ENCODE measurements at places on chromosomes 1 and 21.

DNA sequence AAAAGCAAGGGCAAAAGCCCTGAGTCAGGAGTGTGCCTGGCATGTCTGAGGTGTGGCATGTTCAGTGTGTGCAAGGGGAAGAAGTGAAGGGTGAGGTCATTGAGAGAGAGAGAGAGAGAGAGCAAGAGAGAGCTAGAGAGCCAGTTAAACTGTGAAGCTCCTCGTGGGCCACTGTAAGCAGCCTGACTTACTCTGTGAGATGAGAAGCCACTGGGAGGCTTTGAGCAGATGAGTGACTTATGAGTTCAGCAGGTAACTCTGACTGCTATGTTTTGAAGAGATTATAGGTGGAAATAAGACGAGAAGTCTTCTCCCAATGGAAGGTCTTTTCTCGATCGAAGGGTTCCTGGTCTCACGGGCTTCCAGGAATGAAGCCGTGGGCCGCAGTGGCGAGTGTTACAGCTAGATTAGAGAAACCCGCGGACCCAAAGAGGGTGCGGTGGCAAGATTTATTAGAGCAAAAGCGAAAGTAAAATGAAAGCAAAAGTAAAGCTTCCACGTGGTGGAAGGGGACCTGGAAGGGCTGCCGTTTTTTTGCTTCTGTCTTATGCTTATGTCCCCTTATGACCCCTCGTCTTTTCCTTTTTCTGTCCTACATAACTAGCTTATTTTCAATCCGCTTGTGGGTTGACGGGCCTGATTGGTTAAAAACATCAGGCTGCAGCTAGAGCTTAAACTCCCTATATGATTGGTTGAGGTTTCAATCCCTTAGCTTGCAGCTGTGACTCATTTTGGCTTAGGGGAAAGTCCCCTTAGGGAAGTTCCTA, 323.1 kb upstream of the FAM78B start:
- DNase-seq: peak; percentile 6

GRCh38 chr1:64691626-64692025, 53.2 kb upstream of the RAVER2 start:
- no peak for DNase-seq

DNA sequence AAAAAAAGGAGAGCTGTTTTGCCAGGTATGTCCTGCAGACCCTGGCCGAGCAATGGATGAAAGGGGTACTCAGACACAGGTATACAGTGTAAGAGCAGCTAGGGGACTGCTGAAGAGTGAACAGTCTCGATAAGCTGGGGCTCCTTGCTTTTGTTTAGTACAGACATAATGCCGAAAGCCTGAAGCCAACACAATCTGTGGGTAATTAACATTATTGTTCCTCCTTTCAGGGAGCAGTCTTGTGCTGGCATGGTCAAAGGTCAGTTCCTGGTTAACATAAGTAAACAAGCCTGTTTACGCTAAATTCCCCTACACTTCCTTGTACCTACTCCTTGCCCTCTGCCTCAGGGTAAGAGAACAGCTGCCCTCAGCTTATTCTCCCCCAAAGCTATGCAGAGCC, 272.3 kb upstream of the ST6GALNAC5 start:
- no peak for DNase-seq

DNA sequence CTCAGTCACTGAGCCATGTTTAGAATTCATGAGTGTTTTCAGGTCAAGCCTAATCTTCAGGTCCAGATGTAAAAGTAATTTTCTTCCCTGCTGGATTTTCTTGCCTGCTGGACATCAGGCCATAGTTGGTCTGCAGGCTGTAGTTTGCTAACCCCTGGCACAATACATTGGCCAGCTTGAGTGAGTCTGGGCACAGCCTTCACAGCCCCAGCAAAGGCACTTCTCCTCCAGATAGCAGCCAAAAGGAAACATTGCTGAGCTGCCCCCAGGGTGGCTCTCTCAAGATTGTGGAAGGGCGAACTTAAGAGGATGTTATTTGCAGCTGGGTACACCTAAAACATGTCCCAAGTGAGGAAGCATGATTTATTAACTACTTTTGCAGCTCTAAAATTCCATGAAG, 126.8 kb downstream of the PIK3R3 start:
- no peak for DNase-seq

GRCh38 chr1:179812501-179813292, 64.9 kb downstream of the TOR1AIP2 start:
- no peak for DNase-seq
